ENCODE measurements at places on chromosomes 3 and 15.

GRCh38 chr3:44160818-44161217 is 80.9 kb upstream of the TOPAZ1 start:
- no peak for DNase-seq

- no peak for DNase-seq
Observed at GRCh38 chr15:85302271-85302670, 78.1 kb upstream of the AKAP13 start.

- no peak for DNase-seq
Observed at GRCh38 chr15:99706557-99707303, 26.5 kb downstream of the LYSMD4 start.

DNA sequence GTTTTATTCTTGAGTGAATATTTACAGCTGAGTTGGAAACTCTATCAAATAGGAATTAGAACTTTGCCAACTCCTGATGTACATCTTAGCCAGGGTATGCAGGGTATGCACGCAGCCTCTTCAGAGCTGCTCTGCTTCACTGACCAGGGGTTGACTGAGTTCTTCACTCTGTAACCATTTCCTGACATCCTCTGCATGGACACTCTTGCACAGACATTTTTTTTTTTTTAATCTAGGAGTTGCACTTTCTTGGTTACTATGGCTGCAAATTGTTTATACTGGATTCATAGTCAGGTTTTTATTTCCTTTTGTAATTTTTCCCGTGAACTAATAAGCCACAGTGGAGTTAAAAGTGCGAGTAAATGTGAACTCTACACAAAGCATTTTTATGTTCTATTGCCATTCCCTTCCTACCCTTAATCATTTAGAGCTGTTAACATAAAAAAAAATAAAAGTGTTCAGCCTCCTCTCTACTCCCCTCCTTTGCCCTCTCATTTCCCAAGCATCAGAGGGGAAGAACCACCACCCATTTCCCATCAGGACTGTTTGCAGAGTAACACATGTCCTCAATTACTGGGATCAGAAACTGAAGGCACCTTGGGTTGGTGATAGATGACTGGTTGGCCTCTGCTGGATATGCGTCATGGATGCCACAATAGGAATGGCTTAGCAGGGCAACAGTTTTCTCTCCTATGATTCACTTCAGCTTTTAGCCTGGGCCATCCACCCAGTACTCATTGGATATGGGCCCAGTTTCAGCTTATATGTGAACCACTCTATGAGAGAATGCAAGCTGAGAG is 54.0 kb downstream of the DUT start:
- DNase-seq, result no peak

DNA sequence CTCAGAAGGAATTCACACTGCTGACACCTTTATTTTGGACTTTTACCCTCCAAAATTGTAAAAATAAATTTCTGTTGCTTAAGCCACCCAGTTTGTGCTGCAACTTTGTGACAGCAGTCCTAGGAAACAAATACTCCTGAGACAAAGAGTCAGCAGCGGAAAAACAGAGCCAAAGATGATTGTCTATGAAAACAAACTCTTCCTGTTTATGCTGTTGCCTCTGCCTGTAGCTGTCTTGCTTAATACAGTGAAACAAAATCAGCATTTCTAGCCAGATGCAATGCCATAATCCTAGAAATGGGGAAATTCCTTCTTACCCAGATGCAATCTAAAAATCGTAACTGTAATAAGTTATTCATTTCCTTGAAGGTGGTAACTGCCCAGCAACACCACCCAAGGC is 387.5 kb upstream of the ATP11B start:
- DNase-seq, result no peak

- no peak for DNase-seq
Observed at GRCh38 chr3:48356419-48356818, 15.6 kb upstream of the FBXW12 start.

DNA sequence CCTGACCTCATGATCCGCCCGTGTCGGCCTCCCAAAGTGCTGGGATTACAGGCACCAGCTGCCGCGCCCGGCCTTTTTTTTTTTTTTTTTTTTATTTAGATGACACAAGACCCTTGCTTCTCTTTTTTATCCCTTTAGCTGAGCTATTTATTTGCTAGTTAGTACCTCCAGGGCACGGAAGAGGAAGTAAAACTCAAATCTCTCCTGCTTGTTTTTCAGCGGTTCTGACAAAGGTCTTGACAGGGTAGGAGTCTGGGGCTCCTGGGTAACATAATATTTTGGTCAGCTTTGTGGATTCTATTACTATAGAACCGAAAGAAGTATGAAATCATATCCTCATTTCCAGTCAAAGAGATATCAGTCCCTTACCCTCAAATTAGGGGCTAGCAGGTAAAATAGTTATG is 44.0 kb upstream of the ETV5 start:
- DNase-seq, result no peak

- DNase-seq, result no peak
Observed at GRCh38 chr3:112017091-112017490, 17.4 kb upstream of the TMPRSS7 start.

- no peak for DNase-seq
Observed at GRCh38 chr3:189337673-189338091, 165.9 kb downstream of the TPRG1 start.

DNA sequence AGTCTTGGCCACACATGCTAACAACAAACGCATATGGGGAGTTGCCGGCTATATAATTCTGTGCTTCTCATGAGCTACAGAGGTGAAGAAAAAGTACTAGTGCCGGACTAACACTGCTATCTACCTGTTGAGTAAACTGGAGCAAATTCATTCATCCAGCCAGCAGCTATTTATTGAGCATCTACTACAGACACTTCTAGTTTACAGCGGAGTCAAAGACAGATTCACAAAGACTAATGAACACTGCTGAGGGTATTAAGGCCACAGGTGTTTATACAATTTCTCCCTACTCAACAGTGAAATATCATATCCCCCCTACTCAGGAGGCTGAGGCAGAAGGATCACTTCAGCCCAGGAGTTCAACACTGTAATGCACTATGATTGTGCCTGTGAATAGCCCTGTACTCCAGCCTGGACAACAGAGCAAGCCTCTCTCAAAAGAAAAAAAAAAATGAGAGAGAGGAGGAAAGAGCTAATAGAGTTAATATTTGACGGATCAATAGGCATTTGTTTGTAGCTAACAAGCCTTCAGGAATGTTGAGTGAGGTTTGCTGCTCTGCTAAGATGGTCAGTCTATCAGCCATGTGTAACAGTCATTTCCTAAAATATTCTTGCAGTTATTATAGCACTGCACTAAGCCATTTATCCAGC is 17.8 kb downstream of the ADCY5 start:
- DNase-seq, result no peak

- DNase-seq, result peak; percentile 14
Observed at GRCh38 chr3:11600501-11601282, 43.0 kb downstream of the VGLL4 start.

GRCh38 chr3:61008153-61008997 is 242.9 kb downstream of the FHIT start:
- DNase-seq, result no peak

GRCh38 chr15:78540871-78541743 is 863 bp downstream of the PSMA4 start:
- DNase-seq, result peak; percentile 20

DNA sequence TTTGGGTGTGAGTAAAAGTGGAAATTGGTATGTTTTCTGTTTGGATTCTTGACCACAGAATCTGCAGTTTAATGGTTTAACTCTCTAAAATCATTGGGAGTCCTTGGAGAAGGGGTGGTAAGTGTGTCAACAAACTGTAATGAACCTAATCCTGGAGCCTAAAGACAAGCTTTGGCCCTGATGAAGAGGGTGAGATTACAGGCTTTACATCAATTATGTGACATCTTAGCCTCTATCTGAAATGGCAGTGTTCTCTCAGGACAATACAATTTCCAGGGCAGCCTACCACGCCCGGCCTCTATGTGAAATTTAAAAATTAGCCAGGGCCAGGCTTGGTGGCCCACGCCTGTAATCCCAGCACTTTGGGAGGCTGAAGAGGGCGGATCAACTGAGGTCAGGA is 4.3 kb upstream of the PKM start:
- no peak for DNase-seq

DNA sequence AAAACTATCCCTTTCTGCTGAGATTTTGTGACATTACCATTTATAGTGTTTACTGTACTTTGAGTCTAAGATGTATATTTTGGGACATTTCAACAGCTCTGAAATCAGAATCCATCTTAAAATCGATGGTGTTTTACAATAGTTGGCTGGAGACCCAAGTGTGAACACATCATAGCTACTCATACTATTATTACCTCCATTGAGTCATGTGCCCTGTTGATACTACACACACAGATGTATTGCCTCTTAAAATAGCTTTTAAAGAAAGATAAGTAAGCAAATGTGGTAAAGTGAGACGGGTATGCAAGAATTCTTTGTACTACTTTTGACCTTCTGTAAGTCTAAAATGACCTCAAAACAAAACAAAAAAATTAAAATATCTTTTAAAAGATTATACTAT is 6.7 kb downstream of the LMOD3 start:
- no peak for DNase-seq

- no peak for DNase-seq
Observed at GRCh38 chr3:4655145-4656045, 162.2 kb downstream of the ITPR1 start.

- DNase-seq, result no peak
Observed at GRCh38 chr3:26058901-26059321, 269.0 kb downstream of the OXSM start.

DNA sequence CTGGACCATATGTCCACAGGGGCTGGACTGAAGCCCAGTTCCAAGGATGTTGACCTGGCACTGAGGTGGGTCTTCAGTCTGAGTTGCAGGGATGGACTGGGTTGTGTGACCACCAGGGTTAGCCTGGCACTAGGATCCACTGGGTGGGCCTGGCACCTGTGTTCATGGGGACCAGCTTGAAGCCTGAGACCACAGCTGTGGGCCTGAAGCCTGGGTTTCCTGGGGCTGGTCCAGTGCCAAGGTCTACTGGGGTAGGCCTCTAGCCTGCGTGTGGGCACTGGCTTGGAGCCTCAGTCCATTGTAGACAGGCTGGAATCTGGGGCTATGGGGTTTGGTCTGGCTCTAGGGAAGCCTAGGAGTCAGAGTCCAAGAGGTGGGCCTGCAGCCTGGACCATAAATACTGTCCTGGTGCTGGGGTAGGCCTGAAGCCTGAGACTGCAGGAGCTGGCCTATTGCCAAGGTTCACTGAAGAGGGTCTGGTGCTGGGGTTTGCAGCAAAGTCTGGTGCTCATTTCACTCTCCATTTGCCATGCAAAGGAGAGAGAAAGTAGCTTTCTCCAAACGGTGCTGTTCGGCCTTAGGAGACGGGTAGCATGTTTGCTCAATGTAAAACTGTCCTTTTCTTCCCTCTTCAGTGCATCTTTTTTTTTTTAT is 51.2 kb upstream of the TBC1D5 start:
- DNase-seq, result no peak
